NCI-H82 (cell line): ENCODE measurements at places on chromosomes 7 and 10.

DNA sequence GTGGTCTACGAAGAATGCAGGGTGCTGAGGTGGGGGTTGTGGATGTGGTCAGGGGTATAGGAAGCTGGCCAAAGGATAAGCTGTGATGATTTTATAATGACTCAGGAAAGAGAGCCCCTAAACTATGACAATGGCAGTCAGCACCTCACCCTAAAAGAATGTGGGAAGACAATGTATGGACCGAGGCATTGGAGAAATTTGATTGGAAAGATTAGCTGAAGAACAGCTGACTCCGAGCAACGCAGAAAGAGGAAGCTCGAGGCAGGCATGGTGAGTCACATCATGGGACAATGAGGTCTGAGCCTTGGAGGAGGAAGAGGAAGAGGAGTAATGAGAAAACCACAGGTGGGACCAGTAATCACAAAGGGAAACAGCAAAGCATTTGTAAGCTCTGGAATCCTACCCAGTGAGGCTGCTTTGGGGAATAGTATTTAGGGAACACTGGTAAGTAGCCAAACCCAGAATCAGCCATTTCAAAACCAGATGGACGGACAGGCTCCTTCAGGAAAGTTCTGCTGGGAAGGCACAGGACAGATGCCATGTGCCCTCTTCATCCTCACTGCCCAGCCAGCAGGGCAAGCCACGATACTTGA is 295.4 kb downstream of the PRPF18 start:
- no peak for DNase-seq

GRCh38 chr7:45089341-45089891 is 647 bp upstream of the NACAD start:
- DNase-seq = peak; percentile 83

DNA sequence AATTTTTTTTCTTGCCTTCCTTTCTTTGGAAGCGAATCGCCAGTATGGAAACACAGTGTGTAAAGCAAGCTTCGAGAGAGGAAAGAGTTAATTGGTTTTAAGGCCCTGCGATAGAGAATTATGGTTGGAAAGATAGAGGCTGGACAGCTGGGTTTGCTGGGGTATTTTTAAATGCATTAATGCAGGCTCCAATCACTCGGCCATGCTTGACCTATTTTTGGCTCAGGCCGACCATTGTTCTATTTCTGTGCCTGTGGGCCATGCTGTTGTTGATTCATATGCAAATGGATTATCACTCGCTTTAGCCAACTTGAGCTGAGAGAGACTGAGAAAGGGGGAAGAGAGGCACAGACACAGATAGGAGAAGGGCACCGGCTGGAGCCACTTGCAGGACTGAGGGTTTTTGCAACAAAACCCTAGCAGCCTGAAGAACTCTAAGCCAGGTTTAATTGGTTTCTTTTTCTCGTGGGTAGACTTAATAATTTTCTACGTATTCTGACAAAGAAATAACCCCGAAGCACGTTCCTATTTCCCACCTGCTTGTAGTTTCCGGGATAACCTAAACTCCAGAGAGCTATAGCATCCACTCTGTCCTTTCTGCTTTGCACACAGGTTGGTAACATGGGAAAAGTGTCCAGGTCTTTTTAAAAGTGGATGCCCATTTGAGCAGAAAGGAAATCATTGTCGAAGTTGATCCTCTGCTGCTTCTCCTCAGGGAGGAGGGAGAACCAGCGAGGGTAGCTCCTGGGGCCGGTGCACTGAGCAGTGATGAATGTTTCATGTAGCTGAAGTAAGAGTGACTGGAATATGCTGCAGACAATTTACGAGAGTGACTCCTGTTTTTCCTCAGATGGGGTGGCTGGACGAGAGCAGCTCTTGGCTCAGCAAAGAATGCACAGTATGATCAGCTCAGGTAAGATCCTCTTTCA is at the start of gene HDAC9:
Gene HDAC9, plus strand, starts transcription at position 338 of the 929 bp plus-strand sequence. Its CDS starts 554 bp downstream, at position 892.
- peak; percentile 91 for DNase-seq

GRCh38 chr10:61744469-61744868 is 81.7 kb downstream of the CABCOCO1 start:
- peak; percentile 52 for DNase-seq

- no peak for DNase-seq
Observed at GRCh38 chr7:73971322-73971703, 56.7 kb upstream of the ELN start.

GRCh38 chr10:121848082-121848481 is 79.7 kb downstream of the ATE1 start:
- DNase-seq = no peak

DNA sequence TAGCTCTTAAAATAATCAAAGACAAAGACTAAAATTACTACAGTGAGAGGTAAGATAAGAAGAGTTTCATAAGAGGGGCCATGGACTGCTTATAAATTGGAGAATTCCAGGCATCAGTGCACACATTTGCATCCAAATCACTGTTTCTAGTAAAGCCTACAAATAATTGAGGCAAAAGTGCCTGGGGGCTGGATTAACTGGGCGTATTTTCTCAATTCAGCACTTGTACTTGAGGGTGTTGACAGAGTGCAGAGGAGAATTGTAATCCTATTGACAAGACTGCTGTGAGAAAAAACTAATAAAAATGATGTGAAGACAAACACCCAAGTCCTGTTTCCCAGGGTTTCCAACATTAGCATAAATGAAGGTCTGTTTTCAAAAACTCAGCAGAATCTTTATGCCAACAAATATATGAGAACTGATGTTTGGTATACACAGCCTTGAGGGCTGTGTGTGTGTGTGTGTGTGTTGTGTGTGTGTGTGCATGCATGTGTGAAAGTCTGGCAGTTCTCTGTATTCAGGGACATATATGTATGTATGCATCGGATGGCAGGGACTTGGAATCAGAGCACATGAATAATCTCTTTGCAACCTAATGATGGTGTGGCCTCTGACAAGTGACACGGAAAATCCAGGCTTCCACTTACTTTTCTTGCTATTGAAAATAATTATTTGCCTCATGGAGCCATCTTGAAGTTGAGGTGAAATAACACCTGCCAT is 182.1 kb upstream of the CDC14C start:
- DNase-seq = no peak

DNA sequence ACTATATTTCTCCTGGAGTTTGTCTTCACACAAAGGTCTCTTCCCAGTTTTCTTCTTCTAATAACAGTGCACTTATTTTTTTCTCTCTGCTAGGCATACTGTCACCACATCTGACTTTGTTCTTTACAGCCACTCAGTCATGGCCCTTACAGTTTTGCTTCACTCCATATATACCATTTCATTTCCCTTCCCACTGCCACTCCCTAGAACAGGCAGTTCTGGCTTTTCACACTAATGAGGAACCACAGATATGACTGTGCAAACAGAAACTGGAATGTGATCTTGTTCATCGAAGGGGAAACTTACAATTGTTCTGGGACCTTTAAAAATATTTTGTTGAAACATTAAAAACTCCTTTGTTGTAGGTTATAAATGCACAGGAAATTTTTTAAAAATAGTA is 67.3 kb downstream of the EPDR1 start:
- DNase-seq = no peak

DNA sequence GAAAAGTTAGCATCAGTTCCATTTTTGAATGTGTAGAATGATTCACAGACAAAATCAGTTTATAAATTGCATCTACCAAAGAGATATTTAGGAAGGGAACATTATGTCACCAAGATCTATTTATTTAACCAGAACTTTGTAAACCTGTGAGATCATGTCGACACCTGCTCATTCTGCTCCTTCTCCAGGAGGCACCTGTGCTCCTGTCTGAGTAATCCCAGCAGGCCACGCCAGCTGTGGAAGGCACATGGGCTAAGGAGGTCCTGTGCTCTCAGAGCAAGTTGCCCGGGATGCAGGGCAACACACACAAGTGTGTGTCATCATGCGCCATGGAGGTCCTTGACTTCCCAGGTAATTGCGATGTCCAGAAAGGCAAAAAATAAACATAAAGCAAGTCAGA is 45.5 kb upstream of the ADARB2 start:
- no peak for DNase-seq

DNA sequence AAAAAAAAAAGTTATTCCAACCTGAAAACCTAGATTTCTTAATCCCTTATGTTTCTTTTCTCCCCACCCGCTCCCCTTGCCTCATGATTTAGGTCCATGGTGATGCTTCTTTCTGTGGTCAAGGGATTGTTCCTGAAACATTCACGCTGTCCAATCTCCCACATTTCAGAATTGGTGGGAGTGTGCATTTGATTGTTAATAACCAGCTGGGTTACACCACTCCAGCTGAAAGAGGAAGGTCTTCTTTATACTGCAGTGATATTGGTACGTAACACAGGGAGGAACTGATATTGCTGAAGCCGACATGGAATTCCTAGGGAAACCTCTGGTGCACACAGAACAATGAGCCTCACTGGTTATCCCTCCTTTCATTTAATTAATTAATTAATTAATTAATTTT is 22.7 kb downstream of the DHTKD1 start:
- no peak for DNase-seq

DNA sequence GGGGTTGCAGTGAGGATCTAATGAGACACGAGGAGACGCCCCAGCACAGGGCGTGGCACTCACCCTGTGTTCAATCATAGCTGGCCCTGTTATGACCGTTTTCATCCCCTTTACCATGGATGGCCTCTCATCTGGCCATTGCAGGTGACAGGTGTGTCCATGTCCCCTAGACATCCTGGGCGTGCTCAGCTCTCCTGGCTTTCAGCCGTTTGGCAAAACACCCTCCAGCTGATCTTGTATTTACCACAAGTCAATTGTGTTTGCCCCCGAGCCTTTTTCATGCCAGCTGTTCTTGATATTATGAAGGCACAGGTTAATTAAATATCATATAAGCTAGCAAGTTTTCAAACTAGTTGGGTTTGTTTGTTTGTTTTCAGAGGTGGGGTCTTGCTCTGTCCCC is 97.1 kb downstream of the CHST15 start:
- DNase-seq = no peak

DNA sequence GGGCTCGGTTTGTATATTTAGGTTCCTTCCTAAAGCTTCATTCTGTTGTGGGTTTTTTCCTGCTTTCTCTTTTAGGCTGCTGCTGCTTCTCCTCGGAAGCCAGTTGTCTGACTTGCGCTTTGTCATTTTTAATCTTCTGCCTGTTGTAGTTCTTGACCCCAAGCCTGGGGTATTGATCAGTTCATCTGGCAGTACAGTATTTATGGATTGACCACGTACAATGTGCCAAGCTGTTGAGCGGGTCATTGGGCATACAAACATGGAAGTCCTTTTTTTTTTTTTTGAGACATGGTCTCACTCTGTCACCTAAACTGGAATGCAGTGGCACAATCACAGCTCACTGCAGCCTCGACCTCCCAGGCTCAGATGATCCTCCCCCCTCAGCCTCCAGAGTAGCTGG is 4.3 kb downstream of the PROSER2 start:
- no peak for DNase-seq

DNA sequence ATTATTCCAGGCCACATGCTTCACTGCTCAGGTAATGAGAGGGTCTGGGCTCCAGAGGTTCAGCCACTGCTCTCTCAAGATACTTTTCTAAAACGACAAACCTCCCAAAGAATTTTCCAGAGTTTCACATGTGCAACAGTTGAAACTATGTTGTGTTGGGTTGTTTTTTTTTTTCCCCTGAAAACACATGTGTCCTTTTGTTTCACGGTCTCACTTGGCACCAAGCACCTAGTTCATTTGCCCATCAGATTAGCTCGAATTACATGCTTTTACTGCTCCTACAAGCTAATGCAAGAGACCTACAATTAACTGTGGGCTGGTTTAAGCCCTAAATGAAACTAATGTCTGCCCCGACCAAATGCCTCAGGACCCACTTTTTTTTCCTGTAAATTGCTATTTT is 313.3 kb downstream of the FGFR2 start:
- no peak for DNase-seq

DNA sequence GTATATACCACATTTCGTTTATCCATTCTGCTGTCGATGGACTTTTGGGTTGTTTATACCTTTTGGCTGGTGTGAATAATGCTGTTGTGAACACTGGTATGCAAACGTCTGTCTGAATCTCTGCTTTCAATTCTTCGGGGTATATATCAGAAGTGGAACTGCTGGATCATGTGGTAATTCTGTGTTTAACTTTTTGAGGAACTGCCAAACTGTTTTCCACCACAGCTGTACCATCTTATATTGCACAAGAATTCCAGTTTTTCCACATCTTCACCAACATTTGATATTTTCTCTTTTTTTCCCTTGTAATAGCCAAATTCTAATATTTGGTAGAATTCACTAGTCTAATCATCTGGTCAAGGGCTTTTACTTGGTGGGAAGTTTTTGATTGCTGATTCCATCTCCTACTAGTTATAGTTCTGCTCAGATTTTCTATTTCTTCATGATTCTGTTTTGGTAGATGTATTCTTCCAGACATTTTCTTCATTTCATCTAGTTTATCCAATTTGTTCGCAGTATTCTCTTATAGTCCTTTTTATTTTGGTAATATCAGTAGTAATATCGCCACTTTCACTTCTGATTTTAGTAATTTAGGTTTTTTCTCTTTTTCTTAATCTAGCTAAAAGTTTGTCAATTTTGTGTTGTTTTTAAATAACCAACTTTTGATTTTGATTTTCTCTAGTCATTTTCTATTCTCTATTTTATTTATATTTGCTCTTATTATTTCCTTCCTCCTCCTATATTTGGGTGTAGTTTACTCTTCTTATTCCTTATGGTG is 271.2 kb downstream of the ZEB1 start:
- DNase-seq = no peak

DNA sequence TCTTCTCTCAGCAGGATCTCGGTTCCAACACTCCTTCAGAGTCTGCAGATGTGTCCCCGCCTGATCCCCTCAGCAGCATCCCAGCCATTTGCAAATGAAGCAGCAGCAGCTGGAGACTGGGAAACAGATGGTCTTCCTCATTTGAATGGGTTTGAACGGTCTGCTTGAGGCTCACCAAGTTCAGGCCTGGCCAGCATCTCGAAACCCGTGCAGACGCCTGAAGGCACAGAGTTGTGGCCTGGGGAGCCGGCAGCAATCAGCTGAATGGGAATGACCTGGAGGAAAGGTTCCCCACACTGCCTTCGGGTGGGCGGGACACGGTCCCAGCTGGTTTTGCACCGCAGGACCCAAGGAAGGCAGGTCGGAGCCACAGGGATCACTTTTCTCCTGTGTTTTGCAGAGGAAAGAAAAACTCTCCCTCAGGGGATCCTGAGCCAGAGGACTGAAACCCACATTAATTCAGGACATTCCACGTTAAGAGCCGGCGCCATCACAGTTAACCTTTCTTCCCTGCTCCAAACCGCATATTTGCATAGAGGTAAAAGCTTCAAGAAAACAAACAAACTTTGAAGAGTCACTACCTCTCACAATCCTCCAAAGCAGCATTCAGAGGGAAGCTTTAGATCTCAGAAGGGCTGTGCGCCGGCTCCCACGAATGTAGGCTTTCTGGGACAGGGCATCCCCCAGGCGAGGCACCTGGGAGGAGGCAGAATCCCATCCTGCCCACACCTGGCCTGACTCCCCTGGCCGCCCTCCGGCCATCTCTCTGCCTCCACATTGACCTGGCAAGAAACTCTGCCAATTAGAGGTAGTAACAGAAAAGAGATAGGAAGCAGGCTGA is 17.7 kb downstream of the FGFR2 start:
- DNase-seq = peak; percentile 84

- DNase-seq = no peak
Observed at GRCh38 chr10:132489053-132489703, 48.4 kb upstream of the INPP5A start.

GRCh38 chr10:70459061-70459773 is 17.7 kb upstream of the NODAL start:
- no peak for DNase-seq

GRCh38 chr7:2812114-2812487 is 32.0 kb downstream of the GNA12 start:
- DNase-seq = no peak

GRCh38 chr10:75034131-75034512 is 77.3 kb upstream of the SAMD8 start:
- DNase-seq = no peak
